ENCODE measurements at places on chromosomes 7 and 10. TPM values are rescaled to one million over a fixed set of nuclear protein-coding genes. Genes with fewer than 3 reads are reported as not detected.
A peak's percentile ranks its signal among the peaks of the same experiment; 100 is the strongest.

DNA sequence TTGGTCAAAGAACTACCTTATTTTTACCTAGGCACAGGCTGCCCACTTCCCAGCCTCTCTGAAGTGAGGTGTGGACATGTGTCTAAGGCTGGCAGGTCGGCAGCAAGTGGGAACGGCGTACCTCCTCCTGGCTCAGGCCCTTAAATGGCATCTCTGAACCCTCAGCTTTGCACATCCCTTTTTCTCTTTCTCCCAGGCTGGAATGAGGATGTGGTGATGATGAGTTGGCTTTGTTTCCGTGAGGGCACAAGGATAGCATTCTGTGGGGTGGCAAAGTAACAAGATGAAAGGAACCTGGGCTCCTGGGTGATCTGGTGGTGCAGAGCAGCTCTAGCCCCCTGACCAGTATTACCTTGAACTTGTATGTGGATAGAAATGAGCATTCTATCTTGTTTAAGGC is 196.8 kb downstream of the REEP3 start:
- DNase-seq: no peak

DNA sequence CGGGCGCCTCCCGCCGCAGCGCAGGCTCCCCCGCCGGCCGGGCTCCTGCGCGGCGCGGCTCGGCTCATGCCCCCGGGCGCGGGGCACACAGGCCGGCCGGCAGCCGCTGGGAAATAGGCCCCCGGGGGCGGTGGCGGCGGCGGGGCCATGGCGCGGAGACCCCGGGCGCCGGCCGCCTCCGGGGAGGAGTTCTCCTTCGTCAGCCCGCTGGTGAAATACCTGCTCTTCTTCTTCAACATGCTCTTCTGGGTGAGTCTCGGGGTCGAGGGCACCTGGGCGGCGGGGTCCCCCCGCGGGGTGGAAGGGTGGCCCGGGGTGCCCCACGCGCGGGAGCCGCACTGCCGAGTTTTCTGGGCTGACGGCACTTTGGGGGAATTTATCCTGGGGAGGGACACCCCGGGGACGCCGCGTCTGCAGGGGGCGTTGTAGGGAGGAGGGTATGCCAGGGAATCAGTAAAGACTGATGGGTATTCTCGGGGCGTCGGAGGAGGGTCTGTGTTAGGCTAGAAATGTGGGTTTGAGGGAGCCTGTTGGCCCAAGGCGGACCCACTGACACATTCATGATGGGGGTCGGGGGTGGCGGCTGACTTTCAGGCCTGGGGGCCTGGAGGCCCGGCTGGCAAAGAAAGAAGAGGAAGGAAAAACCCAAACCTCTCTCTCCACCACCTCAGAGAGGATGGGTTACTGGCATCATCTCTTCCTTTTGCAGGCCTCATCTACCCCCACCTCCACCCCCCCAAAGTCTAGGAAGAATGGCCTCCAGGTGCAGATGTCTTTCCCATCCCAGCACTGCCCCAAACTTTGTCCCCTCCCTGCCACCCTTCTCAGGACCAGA is 544 bp downstream of the TSPAN33 start:
- DNase-seq: no peak

- no peak for DNase-seq
These were observed 169.5 kb downstream of the DKK1 start for GRCh38 chr10:52483587-52483986.

GRCh38 chr7:41148521-41148951 is 554.4 kb downstream of the INHBA start:
- no peak for DNase-seq

- DNase-seq: no peak
These were observed 539 bp downstream of the PTCD1 start for GRCh38 chr7:99437946-99438572.

DNA sequence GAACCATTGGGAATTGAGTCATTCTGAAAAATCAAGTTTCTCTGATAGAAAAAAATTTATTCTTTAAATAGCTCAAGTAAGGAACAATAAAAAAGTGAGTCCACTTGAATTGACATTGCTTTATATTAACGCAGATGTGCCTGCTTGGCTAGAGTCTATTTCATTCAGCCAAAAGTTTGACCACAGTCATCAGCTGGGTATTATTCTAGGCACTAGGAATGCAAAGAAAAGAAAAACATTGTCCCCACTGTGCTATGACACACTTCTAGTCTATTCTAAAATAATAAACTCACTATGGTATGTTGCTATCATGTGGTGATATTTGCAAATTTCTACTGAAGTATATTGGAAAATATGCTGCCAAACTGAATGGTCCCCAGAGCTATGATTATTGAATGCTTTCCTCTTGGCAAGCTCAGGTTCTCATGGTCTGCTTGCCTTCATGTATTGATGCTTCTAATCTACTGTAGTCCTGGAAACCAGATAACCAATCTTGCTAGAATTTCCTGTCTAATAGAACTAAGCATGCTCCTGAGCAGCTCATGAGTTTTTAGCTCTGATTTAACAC is 8.3 kb downstream of the SFRP4 start:
- DNase-seq: no peak

- DNase-seq: no peak
These were observed 107.2 kb downstream of the VPS41 start for GRCh38 chr7:38801786-38802185.

- DNase-seq: peak; percentile 8
These were observed 74.3 kb upstream of the ASAH2 start for GRCh38 chr10:50325449-50326171.

GRCh38 chr7:84664626-84665025 is 470.0 kb upstream of the SEMA3A start:
- no peak for DNase-seq

GRCh38 chr10:97412891-97413304 is 11.8 kb upstream of the RRP12 start:
- DNase-seq: no peak

DNA sequence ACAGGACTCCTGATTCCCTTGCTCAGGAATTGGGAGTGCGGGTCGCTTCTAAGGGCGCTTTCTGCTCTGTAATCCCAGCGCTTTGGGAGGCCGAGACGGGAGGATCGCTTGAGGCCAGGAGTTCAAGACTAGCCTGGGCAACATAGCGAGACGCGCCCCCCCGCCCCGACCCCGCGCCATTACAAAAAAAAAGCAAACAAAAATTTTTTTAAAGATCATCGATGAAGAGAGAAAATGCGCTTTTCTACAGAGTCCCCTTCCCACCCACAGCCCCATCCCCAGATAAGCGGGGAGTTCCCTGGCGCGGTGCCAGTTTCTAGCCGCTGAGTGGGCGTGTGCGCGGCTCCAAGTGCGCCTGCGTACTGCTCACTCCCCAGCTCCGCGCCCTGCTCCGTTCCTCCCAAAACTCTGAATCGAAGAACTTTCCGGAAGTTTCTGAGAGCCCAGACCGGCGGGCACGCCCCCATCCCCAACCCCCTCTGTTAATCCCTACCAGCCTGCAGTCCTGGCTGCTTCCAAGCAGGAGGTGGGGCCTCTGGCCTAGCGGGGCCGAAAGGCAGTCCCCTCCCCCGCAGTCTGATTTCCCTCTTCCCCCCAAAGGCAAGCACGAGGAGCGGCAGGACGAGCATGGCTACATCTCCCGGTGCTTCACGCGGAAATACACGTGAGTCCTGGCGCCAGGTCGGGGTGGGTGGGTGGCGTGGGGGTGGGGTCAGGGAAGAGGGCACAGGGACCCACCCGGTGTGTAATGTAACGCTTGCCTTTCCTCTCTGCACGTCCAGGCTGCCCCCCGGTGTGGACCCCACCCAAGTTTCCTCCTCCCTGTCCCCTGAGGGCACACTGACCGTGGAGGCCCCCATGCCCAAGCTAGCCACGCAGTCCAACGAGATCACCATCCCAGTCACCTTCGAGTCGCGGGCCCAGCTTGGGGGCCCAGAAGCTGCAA is 1.0 kb downstream of the HSPB1 start:
- DNase-seq: peak; percentile 92

The CRYGN gene
- total RNA-seq: 45.5 TPM

DNA sequence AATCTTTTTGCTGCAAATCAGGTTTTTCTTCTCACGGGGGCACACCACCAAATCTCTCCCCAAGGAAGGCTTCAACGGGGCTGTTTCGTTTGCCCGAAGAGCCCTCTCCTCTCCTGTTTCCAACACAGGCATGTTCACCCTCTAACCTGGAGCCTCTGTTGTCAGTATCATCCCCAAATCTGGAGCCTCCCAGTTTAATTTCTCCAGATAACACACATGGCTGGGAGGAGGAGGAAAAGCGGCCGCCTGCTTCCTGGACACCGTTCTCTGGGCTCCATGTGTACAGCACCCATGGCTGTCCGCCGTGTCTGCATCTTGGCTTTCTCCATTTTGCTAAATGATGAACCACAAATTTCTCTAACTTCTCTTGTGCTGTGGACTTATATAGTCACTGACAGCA is 214.5 kb downstream of the DIP2C start:
- DNase-seq: no peak

- DNase-seq: no peak
These were observed 17.2 kb upstream of the SYPL1 start for GRCh38 chr7:106129291-106129690.

The GPNMB gene
- 84.8 TPM for total RNA-seq

DNA sequence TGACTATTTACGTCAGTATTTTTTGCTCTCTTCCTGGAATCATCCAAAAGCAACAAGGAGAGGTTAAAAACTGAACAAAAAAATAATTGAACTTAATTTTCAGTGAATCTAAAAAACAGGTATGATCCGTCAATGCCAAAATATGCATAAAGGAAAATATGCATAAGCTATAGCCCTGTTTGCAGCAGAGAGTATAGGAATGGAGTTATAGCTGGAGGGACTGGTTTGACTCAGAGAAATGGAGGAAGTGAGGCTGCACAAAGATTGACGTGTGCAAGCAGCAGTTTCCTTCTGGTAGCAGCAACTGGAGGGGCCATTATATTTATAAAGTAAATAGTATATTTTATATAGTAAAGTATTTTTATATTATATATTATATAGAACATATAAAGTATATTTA is 37.1 kb downstream of the GNG11 start:
- DNase-seq: no peak
